ENCODE measurements at places on chromosomes 2 and 18.

DNA sequence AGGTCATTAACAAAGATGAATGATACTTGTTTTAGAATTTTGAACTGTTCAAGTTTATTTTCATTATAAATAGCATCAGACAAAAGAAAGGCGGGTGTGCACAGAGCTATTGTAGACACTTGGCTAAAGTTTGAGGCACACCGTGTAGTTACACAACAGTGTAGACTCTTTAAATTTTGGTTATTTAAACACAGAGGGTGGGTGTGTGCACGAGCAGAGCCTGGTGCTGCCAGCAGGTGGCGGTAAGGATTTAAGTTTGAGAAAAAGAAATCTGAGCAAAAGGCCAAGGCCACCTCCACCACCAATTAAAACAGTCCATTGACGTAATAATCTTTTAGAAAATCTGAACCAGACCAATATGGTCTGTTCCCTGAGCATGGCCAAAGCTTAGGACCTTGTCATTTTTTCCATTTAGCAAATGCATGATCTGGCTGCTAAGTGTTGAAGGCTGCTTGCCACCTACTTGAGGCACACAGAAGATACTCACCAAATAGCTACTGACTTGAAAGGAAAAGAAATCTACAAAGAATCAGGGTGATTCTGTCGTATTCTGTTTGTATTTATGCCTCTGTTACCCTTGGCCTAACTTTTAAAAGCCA, 14.3 kb downstream of the COPS7B start:
- peak; percentile 19 for DNase-seq

GRCh38 chr2:128310761-128311160, 7.9 kb downstream of the HS6ST1 start:
- no peak for DNase-seq

DNA sequence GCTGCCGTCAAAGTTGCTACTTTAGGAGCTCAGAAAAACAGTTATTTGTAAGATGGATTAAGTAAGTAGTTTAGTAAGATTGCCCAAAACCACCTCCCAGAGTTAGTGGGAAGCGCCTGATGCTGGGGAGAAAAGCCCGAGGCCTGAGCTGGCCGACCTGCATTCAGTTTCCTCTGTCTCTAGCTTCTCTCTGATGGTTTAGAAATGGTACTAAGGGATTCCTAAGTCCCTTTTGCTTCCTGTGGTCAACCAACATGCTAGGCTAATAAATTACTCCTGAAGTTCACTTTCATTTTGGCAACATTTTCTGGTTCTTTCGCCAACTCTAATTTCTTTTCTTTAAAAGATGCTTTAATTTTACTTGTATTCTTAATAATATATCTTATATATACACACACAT, 60.1 kb downstream of the ASAP2 start:
- DNase-seq: no peak

DNA sequence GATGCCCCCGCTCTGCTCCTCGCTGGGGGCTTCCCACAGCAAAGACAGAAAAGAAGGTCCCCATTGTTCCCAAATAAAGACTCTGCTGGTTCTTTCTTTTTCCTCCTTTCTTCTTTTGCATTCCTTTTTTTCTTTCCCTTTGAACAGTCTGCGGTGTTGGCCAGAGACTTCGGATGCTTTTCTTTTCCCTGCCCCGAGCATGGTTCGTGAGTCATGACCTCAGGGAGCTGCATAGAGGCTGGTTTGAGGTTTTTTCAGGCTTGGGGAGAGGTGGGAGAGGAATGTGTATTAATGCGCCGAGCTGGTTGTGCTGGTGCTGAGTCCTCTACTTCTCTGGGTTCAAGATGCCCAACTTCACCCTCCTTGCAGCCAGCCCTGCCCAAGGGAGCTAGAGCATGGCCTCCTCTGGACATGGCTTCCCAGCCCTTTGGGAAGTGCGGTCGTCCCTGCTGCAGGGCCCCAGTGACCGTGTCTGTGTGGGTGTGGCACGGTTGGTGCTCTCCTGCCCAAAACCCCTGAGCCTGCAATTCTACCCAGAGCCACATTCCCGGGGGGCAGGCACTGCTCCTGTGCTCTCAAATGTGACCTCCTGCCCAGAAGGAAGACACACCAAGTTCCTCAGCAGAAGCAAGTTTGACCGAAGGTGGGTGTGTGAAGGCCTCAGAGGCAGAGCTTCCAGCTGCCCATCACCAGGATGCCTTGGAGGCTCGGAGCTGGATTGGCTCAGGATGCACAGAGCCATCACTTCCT, 9.0 kb upstream of the ARHGEF4 start:
- DNase-seq: no peak

GRCh38 chr2:231710799-231711676, 2.7 kb downstream of the PTMA start:
- no peak for DNase-seq
